Bone marrow (tissue), 2 donors: ENCODE measurements at places on chromosomes 11 and 22.
A peak's percentile ranks its signal among the peaks of the same experiment; 100 is the strongest.

- peak; percentile 50 for DNase-seq
Measured at GRCh38 chr11:75583718-75584658, 21.9 kb downstream of the SERPINH1 start.

DNA sequence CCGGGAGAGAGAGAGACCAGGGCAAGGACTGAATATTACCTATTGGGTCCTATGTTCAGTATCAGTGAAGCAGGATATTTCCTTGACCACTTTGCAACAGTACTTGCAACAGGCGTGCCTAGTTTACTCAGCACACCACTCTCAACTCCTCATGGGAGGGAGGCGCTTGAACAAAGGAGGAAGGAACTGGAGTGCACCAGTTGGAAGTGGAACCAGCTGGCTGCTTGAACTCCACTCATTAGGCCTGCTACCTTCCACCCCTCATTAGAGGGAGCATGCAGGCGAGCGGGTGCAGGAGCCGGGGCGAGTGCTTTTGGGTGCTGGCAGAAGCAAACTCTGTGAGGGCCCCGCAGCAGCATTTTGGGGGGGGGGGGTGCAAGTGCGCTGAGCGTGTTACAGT, 1369.6 kb upstream of the RAG2 start:
- no peak for DNase-seq

GRCh38 chr11:22786475-22786874, 43.1 kb downstream of the SVIP start:
- no peak for DNase-seq

- peak; percentile 28 for DNase-seq
Measured at GRCh38 chr11:47186076-47186699, at the start of gene PACSIN3. PACSIN3 (minus strand) TSS chr11:47186434; CDS start chr11:47182727, 3,707 bp downstream.

GRCh38 chr22:39292561-39293074, 26.8 kb downstream of the RPL3 start:
- DNase-seq, result peak; percentile 80

DNA sequence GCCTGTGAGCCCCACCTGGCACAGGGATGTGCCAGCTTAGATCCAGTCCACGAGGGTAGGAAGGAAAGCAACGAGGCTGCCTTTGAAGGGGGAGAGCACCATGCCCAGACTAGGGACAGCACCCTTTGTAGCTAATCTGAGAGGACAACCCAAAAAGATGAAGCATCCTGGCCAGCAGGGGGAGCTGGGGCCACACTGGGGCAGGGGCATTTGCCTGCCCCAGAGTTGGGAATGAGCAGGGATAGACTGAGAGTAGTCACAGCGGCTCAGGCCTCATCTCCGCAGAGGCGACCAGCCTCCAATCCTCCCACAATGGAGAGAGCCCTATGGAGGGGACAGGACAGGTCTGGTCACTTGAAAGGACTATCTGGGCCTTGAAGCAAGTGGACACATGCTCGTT, 16.4 kb downstream of the LMO1 start:
- DNase-seq, result peak; percentile 44

DNA sequence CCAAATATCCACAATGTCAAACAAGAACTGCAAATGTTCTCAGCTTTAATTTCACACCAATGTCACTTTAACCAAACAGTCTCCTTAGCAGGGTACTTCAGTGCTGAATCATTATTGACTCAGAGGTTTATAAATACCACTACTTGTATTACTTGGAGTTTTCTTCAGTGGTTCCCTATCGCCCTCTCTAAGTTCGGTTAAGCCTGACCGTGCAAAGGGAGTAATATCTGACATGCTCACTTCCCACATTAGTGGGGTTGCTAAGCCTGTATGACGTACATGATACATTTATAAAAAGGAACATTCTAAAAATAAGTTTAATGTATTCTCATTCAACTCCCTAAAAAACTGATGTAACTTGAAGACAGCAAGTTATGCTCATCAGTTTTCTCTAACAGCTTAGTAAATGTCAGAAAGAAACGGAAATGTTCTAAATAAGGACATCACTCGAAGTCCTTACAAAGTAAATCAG, 93.1 kb upstream of the ZC3H12C start:
- no peak for DNase-seq

DNA sequence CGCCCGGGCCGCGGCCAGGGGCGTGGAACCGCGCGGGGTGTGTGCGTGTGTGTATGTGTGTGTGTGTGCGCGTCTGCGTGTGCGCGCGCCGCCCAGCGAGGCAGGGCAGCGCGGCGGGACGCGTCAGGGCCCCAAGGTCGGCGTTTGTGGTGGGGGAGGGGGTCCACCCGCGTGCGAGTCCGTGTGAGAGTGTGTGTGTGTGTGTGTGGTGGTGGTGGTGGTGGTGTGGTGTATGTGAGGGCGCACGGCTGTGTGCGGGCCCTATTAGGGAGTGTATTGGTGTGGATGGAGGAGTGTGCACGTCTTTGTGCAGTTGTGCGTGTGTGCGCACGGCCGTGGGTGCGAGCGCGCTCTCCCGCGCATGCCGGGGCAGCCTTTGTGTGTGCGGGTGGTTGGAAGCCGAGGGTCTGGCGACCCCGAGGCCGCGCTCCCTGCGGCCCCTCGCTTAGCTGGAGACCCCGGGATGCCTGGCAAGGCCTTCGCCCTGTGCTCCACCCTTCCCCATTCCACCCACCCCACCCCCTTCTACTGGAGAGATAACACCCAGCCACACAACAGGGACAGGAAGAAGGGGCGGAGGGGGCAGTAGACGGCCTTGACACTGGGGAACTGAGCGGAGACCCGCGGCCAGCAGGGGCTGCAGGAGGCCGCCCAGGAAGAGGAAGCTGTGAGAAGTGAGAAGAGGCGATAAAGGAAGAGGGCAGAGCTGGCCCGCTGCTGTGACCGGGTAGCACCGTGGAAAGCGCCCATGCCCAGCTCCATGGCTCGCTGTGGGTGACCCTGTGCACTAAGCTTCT, 528 bp upstream of the ARRB1 start:
- DNase-seq, result peak; percentile 78

- no peak for DNase-seq
Measured at GRCh38 chr11:17443423-17443822, 33.2 kb downstream of the ABCC8 start.

DNA sequence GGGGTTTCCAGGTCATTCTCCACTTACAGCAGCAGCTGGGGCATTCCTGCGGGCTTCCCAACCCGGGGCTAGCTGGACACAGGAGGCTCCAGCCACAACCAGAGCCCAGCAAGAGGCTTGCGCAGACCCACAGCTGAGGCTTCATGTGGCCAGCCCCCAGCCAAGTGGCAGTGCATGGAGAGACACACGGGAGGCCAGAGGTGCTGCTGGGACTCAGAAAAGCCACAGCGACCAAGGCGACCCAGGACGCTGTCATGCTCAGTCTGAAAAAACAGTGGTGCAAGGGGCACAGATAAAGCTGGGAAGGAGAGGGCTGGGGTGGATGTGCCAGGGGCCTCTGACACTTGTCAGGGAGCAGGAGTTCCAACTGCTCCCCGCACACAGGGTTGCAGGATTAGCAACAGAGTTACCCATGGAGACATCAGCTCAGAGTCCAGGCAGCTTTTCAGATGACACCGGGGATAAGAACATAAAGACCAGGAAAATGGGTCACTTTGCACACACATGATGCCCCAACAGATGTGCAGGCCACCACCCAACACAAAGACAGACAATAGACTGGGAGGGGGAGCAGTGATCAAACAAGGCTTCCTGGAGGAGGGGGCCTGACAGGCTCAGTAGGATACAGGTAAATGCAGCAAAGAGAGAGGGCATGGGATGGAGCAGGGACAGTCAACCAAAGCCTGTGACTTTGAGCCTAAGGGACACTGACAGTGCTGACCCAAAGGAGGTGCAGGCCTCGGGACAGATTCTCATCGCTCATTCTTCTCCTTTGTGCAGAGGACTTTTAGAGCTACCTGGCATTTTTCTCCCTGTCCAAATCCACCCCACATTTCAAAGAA, 6.9 kb upstream of the NEAT1 start:
- DNase-seq, result no peak

DNA sequence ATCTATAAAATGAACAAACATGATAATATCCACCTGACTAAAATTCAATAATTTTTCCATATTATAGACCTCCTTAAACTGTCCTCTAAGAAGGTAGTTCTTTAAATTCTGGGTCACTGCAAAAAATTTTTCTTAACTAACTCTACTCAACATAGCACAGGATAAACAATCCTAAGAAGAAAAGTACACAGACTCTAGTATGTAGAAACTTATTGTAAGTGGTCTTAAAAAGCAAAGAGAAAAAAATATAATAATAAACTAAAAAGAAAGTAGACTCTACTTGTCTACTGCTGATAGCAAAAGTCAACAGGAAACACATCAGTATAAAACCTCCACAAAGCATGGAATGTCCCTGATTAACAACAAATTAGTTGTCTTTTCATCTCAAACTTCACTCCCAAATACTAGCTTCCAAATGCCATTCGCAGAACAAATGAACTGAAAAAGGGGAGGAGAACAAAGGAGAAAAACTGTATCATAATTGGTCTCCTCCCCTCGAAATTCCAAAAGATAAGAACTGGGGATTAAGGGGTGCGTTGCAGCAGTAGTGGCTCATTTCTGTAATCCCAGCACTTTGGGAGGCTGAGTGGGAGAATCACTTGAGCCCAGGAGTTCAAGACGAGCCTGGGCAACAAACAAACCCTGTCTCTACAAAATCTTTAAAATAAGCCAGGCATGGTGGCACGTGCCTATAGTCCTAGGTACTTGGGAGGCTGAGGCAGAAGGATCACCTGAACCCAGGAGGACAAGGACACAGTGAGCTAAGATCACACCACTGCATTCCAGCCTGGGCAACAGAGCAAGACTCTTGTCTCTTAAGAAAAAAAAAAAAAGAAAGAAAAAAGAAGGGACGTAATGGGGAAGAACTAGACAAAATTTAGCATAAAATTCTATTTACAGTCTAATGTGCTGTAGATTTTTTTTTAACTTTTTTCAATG, 6.5 kb downstream of the FCHSD2 start:
- no peak for DNase-seq
